ENCODE measurements at places on chromosomes 3 and 15.

DNA sequence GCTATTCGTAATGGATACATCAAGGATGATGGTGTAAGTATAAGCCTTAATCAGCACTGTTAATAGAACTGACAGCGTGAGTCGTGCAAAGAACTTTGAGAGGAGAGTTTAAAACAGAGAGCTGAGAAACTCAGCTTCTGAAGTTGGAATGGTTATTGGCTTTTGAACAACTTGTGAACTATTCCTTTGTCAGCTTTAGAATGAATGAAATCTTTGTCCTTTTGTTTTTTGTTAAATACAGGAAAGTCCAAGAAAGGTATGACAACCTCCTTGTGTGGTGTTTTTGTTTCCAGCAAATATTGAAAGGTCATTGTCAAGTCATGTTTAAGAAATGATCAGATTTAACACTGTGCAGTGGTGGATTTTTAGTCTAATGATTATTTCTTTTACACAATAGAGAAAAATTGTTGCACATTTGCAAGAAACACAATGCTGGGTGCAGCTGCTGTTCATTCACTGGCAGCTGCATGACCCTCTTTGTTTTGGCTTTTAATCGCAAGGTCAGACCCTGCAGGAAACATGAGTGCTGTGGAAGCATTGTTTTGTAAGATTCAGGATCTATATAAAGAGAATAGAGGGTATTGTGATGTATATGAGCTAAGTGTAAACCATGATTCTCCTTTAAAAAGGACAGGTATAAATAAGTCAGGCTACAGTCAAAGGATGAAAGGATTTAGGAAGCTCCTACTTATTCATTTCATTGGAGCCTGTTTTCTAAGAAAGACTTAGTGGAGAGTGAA is 21.7 kb upstream of the ABHD10 start:
- DNase-seq: no peak

DNA sequence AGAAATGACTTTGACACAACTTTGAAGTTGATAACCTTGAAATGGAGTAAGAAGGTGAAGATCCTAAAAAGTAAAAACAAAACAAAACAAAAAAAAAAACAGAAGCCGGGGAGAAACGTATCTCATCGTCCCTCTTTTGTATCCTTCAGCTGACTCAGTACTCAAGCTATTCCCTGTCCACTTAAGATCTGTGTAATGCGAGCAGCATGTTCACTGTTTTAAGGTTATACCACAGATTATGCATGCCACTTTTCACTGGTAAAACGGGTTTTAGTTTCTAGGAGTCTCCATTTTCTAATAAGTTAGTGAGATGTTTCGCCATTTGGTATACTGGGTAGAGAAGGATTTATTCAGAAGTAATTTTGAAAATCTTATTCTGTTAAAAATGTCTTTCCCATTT is 324.3 kb downstream of the FEZF2 start:
- no peak for DNase-seq

DNA sequence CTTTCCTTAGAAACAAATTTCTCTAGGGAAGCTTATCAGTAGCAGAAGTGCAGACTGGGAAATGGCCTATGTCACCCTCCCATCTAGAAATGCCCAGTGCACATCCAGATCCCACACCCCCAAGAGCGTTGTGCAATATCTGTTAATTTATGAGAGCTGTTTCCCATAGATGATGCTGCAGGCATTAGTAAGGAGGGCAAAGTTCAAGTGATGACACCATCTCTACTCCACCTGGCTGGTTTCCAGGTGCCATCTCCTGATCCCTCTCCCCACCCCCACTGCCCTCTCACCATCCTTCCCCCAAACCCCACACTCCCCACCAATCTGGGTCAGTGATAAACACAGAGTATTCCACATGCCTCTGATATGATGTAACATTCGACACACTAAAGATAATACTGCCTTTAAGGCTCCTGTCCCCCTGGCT is 39.4 kb downstream of the AGTR1 start:
- DNase-seq: no peak

- DNase-seq: no peak
These were observed 57.9 kb upstream of the PPP2R3A start for GRCh38 chr3:135907422-135908165.

GRCh38 chr3:145798007-145798406 is 363.0 kb downstream of the PLOD2 start:
- DNase-seq: no peak

Data from urinary bladder (tissue), 4 donors.